ENCODE measurements at places on chromosomes 5 and 9. TPM values are rescaled to one million over a fixed set of nuclear protein-coding genes. Genes with fewer than 3 reads are reported as not detected.

GRCh38 chr5:179204572-179204971, 140.7 kb downstream of the ADAMTS2 start:
- no peak for DNase-seq

DNA sequence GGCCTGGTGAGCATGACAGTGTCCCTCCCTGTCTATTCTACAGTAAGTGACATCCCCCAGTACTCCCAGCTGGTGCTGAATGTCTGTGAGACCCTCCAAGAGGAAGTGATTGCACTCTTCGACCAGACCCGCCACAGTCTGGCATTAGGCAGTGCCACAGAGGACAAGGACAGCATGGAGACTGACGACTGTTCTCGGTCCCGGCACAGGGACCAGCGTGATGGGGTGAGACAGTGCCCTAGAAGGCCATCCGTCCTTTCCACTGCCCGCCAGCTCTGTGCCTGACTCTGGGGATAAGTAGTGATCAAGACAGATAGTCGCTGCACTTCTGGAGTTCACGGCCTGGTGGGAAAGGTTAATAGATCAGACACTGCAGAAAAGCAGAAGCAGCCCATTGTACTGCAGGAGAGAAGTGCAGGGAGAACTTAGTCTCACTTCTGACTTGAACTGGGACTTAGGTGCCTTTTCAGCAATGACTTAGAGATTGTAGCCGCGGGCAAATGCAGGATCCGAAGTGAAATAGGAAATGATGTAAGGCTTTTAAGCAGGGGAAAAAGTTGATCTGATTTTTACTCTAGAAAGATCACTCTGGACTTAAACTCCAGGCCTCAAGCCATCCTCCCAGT, 28.4 kb downstream of the SH3GLB2 start:
- DNase-seq = no peak

Gene PCDHGB4
- total RNA-seq = 0.26 TPM

GRCh38 chr9:131500939-131501541, 1.7 kb upstream of the POMT1 start:
- peak; percentile 20 for DNase-seq

- no peak for DNase-seq
Measured at GRCh38 chr5:14472986-14473567, 108.5 kb upstream of the OTULINL start.

Data from MG63 (cell line).